ENCODE measurements at places on chromosomes 3 and 15. TPM values are rescaled to one million over a fixed set of nuclear protein-coding genes. Genes with fewer than 3 reads are reported as not detected.

DNA sequence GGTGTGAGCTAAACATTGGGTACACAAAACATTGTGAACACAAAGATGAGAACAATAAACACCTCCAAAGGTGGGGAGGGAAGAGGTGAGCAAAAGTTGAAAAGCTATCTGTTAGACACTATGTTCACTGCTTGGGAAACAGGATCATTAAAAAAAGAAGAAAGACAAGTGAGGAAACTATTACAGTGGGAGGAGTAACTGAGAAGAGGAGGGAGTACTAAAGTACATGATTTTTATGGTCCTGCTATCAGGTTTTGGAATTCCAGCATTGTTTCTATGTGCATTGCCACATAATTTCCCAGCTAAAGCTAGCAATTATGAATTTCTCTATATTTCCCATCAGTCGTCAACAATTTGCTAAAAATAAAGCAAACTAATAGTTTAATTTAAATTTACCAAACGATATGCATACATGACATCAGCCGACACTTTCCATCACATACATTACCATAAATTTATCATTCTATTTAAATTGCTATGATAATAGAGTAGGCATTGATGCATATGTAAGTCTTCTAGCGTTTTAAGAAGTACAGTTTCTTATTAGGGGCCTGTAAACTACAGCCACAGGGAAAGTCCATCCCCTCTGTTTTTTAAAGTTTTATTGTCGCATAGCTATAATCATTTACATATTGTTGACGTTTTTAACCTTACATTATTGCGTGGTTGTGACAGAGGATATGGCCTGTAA is 221.8 kb downstream of the CHL1 start:
- no peak for DNase-seq

GRCh38 chr3:114857299-114857701 is 289.8 kb downstream of the ZBTB20 start:
- no peak for DNase-seq

- no peak for DNase-seq
These were observed 156.2 kb downstream of the MEGF11 start for GRCh38 chr15:66097151-66098021.

- no peak for DNase-seq
These were observed 17.1 kb downstream of the TJP1 start for GRCh38 chr15:29805043-29805707.

The DOCK3 gene
- 0.64 TPM for total RNA-seq

The DAZL gene
- total RNA-seq = not detected

The EPHB1 gene
- 5.9 TPM for total RNA-seq

All from breast epithelium (tissue), 4 donors.